ENCODE measurements at places on chromosomes 3 and 15.

- H3K4me1 ChIP-seq: no peaks in the 10 kb centered on the region
- no peaks in the 10 kb centered on the region for H3K36me3 ChIP-seq
- DNase-seq: no peak
- H3K4me3 ChIP-seq: no peak overlapping the region
- H3K27me3 ChIP-seq: no peaks in the 10 kb centered on the region
- no peak overlapping the region for H3K27ac ChIP-seq
Observed at GRCh38 chr3:128252083-128252482, 98.8 kb downstream of the EEFSEC start.

DNA sequence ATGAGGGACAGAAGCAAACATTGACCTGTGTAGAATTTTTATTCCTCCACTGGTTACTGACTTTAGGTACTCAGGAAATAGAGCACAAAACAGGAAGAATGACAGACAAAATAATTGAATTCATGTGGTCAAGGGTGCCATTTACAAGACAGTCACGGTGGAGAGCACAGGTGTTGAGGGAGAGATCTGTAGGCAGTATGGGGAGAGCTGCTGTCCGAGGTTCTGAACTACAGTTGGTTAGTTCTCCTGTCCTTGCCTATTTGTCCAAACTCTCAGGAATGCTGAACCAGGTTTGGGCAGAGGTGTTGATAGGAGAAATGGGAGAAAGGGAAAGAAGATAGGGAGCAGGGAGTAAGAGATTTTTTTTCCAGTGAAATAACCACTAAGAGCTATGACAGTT lies 178.5 kb upstream of the ZBTB20 start:
- peaks cover 3% of the 10 kb centered on the region for H3K4me1 ChIP-seq
- peak; percentile 66 for DNase-seq
- H3K27me3 ChIP-seq: no peaks in the 10 kb centered on the region
- H3K27ac ChIP-seq: no peak overlapping the region
- no peaks in the 10 kb centered on the region for H3K36me3 ChIP-seq

DNA sequence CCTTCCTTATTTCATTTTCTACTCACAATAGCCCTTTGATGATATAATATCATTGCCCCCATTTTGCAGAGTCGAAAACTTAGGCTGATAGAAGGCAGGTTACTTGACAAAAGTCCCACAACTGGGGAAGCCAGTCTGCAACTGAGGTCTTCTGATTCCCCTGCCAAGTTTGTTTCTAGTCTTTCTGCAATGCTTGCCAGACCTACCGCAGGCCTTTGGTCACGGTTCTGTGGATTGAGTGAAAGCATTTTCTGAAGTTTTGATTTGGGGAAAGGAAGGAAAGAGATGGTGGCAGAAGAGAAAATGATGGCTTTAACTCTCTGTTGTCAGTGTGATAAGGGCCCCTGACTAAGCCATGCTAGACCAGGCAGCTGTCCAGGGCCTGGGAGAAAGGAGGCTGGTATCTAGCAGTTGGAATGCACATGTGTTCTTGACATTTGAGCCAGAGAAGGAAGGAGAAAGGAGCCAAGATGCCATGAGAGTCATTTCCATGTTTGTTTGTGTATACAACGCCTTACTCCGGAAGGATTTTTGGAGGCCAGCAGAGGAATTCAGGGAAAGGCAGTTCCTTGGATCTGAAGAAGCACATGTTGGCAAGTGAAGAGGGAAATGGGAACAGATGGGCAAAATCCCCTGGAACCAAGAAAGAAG lies 29.9 kb downstream of the FAH start:
- H3K27me3 ChIP-seq: no peaks in the 10 kb centered on the region
- no peaks in the 10 kb centered on the region for H3K36me3 ChIP-seq
- no peak for DNase-seq
- H3K4me1 ChIP-seq: no peaks in the 10 kb centered on the region

- H3K36me3 ChIP-seq: no peaks in the 10 kb centered on the region
- H3K27me3 ChIP-seq: no peaks in the 10 kb centered on the region
- DNase-seq: no peak
- H3K27ac ChIP-seq: no peak overlapping the region
Observed at GRCh38 chr3:126431103-126431534, 36.4 kb downstream of the CFAP100 start.

All from H1 (cell line).